Karpas-422 (cell line): ENCODE measurements at places on chromosomes 1 and 21. TPM values are rescaled to one million over a fixed set of nuclear protein-coding genes. Genes with fewer than 3 reads are reported as not detected.

Gene DNMT3L
- total RNA-seq = not detected in 2 replicates

Gene BRDT
- total RNA-seq = not detected in 2 replicates

Gene DIRAS3
- total RNA-seq = not detected in 2 replicates

Gene SLC16A4
- 51.4 and 116 TPM in 2 replicates for total RNA-seq

Gene FMN2
- not detected in 2 replicates for total RNA-seq

Gene RNF187
- 127 and 268 TPM in 2 replicates for total RNA-seq

Gene NBPF4
- not detected in 2 replicates for total RNA-seq

Gene SLC30A2
- total RNA-seq = not detected in 2 replicates
